ENCODE measurements at places on chromosomes 4 and X.
A peak's percentile ranks its signal among the peaks of the same experiment; 100 is the strongest.

GRCh38 chrX:16797841-16798240 is 11.6 kb downstream of the TXLNG start:
- DNase-seq, result no peak

GRCh38 chr4:111957116-111957515 is 188.1 kb upstream of the FAM241A start:
- peak; percentile 63 for DNase-seq

DNA sequence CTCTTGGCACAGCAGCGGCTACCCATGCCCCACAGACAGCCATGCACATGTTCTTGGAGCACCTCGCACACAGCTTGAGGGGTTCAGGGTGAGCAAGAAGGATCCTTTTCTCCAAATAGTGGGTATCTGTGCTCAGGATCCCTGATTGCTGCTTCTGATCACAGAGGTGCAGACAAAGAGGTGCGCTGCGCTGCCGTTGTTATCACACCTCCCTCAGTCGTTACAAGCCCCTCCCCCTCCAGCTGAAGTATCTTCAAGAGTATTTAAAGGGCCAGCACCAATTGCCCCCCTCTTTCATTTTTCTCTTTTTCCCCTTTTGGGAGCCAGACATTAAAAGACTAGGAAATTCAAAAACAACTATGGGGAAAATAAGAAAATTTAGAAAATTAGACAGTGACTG is 44.3 kb downstream of the NELFA start:
- DNase-seq, result no peak

DNA sequence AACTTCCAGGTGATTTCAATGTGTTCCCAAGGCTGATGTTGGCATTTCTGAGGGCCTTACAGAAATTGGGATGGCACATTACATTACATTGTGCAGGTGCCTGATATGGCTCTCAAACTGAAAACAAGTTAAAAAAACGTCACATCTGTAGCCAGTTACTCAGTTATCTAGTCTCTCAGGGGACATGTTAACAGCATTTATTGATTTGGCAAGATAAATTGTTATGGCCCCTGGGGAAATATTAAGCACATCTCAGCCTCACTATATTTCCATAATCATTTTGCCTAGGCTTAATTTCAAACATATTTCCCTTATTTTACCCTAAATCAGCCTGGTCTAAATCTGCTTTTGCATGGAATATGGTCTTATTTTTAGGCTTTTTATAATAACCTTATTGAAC is 290.0 kb downstream of the IL15 start:
- no peak for DNase-seq

- DNase-seq, result no peak
Measured at GRCh38 chr4:93394545-93395081, 433.9 kb upstream of the ATOH1 start.

DNA sequence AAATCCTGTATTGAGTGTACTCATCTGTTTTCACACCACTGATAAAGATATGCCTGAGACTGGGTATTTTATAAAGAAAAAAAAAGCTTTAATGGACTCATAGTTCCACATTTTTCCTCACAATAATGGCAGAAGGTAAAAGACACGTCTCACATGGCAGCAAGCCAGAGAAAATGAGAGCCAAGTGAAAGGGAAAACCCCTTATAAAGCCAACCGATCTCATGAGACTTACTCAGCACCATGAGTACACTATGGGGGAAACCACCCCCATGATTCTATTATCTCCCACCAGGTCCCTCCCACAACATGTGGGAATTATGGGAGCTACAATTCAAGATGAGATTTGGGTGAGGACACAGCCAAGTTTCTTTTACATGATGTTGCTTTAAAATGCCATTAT is 171.9 kb downstream of the GALNTL6 start:
- no peak for DNase-seq
